ENCODE measurements at places on chromosomes 1 and 21. TPM values are rescaled to one million over a fixed set of nuclear protein-coding genes. Genes with fewer than 3 reads are reported as not detected.

GRCh38 chr1:26016953-26017545 is 4.5 kb upstream of the EXTL1 start:
- H3K27ac ChIP-seq = no peak overlapping the region
- no peaks in the 10 kb centered on the region for H3K27me3 ChIP-seq
- no peak overlapping the region for H3K4me3 ChIP-seq

DNA sequence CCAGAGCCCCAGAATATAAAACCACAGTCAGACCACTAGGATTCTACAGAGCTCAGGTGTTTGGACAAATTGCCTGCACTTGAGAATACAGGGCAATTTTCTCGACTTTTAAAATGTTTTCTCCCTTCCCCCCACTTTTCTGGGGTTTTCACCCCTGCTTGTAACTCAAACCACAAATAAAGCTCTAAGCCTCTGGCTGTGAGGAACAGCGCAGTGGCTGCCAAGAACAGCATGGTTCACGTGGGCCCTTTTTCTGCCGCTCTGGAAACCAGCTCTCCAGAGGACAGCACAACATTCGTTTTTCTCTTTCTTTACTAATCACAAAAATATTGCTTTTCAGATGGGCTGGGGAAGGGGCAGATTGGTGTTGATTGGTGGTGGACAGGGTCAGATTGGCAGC is 102.2 kb upstream of the JUN start:
- H3K4me3 ChIP-seq = no peak overlapping the region
- no peaks in the 10 kb centered on the region for H3K27me3 ChIP-seq
- peak overlapping the region; percentile 74 for H3K27ac ChIP-seq
- peaks cover 66% of the 10 kb centered on the region for H3K4me1 ChIP-seq

GRCh38 chr1:31760471-31761470 is 3.4 kb downstream of the ADGRB2 start:
- no peak for DNase-seq
- peak overlapping the region; percentile 10 for H3K27ac ChIP-seq
- peak overlapping the region; percentile 52 for H3K4me3 ChIP-seq
- H3K27me3 ChIP-seq = no peaks in the 10 kb centered on the region

DNA sequence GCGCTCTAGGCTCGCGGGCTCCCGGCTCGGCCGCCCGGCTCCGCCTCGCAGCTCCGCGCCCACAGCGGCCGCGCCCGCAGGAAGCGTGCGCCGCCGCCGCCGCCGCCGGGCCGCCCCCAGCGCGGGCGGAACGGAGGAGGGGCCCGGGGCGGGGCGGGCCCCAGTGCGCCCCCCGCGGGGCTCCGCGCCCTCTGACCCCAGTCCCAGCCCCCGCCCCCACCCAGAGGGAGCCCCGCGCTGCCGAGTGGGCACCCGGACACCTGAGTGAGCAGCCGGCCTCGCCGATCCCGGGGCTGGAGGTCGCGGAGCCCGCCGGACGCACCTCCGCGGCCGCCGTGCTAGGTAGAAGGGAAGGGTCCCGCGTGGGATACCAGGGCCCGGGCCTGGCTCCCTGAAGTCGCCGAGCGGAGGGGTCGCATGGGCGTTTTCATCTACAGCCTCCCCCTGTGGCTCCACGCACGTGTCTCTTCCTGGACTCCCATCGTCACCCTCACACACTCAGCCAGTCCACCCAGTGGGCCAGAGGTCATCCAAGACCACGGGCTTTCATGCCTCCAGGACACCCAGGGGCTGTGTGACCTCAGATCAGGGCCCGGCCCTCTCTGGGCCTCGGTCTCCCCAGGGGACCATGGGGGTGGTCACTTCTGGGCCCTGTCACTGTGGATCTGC is at the start of gene SDC3:
Gene SDC3, minus strand, starts transcription at position 63 of the 669 bp plus-strand sequence. CDS start 172 bp downstream, outside the sequence.
- no peaks in the 10 kb centered on the region for H3K36me3 ChIP-seq
- H3K4me3 ChIP-seq = peak within 1 kb of the TSS; percentile 72
- H3K27ac ChIP-seq = peak within 1 kb of the TSS; percentile 70
- no peaks in the 10 kb centered on the region for H3K27me3 ChIP-seq

DNA sequence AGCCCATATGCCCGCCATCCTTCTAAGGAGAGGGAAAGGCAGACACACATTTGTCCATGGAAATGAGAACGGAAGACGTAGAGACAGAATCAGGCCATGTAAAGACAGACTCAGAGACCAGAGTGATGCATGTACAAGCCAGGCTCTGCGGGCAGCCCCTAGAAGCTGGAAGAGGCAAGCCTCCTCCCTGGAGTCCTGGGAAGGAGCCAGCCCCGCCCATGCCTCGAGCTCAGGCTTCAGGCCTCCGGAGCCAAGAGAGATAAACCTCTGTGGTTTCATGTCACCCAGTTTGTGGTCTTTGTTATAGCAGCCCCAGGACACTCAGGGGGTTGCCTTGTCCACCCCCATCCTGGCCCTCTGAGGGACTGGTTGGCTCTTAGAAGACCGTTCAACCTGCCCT is 11.6 kb downstream of the PDE9A start:
- no peaks in the 10 kb centered on the region for H3K27me3 ChIP-seq
- no peaks in the 10 kb centered on the region for H3K36me3 ChIP-seq

GRCh38 chr1:40064797-40065499 is 24.4 kb downstream of the CAP1 start:
- H3K27me3 ChIP-seq = no peaks in the 10 kb centered on the region
- H3K4me1 ChIP-seq = peaks cover 8% of the 10 kb centered on the region
- no peak overlapping the region for H3K27ac ChIP-seq
- H3K36me3 ChIP-seq = peaks cover 100% of the 10 kb centered on the region
- no peak for DNase-seq

- H3K27me3 ChIP-seq = no peaks in the 10 kb centered on the region
- no peak for DNase-seq
- peak overlapping the region; percentile 92 for H3K27ac ChIP-seq
- H3K36me3 ChIP-seq = no peaks in the 10 kb centered on the region
- H3K4me3 ChIP-seq = peak overlapping the region; percentile 58
Measured at GRCh38 chr1:205210756-205211168, 740 bp downstream of the DSTYK start.

DNA sequence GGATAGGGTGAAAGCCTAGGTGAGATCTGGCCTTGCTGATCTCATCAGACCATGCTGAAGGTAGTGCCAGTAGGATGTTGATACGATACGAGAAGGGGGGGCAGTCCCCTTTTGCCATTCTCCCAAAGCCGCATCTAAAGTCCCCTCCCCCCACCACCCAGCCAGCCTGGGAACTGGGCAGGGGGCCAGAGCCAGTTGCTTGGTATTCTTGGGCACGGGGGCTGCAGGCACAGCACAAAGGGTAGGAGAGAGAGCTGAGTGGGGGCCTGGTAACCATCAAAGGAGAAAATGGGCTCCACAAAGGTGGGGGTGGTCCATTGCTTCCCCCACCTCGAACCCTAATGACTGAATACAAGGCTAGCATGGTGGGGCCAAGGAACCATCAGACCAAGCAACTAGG is 5.4 kb downstream of the PEA15 start:
- H3K4me3 ChIP-seq = no peak overlapping the region
- DNase-seq = no peak
- no peaks in the 10 kb centered on the region for H3K36me3 ChIP-seq
- H3K27me3 ChIP-seq = no peaks in the 10 kb centered on the region
- H3K27ac ChIP-seq = no peak overlapping the region
- H3K4me1 ChIP-seq = peaks cover 55% of the 10 kb centered on the region

DNA sequence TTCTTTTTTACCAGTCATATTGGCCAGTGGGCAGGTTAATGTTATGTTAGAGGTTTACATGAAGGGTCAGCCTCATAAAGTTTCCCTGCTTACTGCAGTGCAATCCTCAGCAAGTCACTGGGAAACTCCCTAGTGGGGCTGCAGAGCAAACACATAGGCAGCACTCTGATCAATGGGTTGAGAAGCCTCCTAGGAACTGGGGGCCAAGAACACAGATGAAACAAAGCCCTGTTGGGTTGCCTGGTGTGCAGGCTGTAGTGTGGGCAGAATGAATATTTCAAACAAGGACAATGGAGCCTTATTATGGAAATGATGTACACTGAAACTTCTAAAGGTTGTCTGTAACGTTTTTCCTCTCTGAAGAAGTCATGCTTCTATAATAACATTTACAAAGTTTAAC is 431.6 kb upstream of the PTBP2 start:
- H3K4me3 ChIP-seq = no peak overlapping the region
- H3K27ac ChIP-seq = no peak overlapping the region

DNA sequence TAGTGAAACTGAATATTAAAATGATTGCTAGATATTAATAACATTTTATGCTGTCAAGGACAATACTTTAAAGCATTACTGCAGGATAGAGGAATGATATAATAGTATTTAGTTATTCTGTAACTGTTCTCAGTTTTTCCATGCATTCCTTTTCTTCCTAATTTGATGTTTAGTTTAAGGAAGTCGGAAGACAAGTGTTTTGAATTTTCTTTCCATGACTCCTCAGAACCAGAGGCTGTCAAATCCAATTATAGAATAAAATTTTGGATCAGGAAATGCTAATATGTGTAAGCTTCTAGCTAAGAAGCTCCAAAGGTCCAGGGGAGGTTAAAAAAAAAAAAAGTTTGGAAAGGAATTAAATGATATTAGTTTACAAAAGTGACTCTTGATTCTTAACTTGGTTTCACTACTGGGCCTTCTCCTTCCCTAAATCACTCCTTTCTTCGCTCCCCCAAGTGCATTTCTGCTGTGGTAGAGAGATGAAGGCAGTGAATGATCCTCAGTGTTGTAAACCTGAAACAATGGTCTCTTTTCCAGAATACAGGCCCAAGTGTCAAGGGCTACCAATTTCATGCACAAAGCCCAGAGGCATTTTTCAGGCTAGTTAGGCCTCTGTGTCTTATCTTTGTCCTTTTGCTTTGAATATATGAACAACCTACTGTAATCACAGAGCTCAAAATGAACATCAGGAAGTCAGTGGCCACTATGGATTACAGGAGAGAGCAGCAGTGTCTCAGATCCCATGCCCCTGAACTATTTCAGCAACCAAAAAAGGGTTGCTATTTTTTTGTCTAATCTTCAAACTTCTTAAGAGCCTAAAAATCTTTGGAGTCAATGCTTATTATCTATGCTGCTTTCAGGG is 6.2 kb downstream of the ADSS2 start:
- peaks cover 51% of the 10 kb centered on the region for H3K4me1 ChIP-seq
- no peak for DNase-seq
- peak overlapping the region; percentile 46 for H3K27ac ChIP-seq
- no peaks in the 10 kb centered on the region for H3K36me3 ChIP-seq
- H3K4me3 ChIP-seq = no peak overlapping the region
- no peaks in the 10 kb centered on the region for H3K27me3 ChIP-seq

DNA sequence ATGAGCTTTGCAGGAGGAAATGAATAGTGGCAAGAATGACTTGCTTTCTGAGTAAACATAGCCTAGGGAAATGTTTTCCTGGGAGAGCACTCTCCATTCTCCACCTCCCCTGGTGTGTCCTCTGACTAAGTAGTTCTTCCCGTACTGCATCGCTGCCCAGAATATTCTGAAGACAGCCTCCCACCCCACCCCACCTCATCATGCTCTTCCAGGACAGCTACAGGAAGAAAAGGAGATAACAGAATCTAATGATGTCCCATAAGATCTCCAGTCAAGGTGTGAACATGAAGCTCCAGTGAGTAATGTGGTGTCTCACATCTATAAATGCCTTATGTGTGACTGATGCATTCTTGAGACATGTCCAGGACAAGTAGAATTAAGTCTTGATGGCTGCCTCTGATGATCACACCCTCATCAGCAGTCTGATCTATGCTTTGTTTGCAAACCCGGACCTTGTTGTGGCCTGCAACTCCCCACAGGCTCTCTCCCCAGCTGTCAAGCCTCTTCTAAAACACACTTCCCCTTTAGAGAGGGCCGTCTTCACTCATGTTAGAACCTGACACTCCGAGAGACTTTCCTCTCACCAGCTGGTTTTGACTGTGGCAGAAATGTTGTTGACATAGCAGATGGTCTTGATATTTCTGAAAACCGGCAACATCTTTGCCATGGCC is 183.0 kb downstream of the CYYR1 start:
- no peaks in the 10 kb centered on the region for H3K36me3 ChIP-seq
- no peaks in the 10 kb centered on the region for H3K27me3 ChIP-seq
- H3K27ac ChIP-seq = no peak overlapping the region
- no peaks in the 10 kb centered on the region for H3K4me1 ChIP-seq
- no peak overlapping the region for H3K4me3 ChIP-seq
- no peak for DNase-seq

DNA sequence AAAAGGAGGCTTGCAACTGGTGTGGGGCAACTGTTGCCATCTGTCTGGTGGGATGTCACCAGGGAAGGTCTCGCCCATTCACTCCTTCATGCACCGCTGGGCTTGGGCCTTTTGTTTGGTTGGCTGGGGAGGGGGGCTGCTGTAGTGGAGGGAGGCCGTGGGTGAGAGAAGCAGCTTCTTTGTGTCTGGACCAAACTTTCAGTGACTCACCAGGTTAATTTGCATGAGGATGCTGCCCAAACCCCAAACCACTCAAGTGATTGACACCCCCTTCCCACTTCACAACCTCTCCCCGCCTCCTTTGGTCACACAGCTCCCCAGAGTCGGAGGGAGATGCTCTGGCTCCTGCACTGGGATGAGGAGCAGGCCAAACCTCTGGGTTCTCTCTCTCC is 19.7 kb downstream of the BTG2 start:
- no peaks in the 10 kb centered on the region for H3K36me3 ChIP-seq
- no peak for DNase-seq
- H3K4me1 ChIP-seq = peaks cover 75% of the 10 kb centered on the region
- peak overlapping the region; percentile 69 for H3K27ac ChIP-seq
- H3K27me3 ChIP-seq = no peaks in the 10 kb centered on the region

DNA sequence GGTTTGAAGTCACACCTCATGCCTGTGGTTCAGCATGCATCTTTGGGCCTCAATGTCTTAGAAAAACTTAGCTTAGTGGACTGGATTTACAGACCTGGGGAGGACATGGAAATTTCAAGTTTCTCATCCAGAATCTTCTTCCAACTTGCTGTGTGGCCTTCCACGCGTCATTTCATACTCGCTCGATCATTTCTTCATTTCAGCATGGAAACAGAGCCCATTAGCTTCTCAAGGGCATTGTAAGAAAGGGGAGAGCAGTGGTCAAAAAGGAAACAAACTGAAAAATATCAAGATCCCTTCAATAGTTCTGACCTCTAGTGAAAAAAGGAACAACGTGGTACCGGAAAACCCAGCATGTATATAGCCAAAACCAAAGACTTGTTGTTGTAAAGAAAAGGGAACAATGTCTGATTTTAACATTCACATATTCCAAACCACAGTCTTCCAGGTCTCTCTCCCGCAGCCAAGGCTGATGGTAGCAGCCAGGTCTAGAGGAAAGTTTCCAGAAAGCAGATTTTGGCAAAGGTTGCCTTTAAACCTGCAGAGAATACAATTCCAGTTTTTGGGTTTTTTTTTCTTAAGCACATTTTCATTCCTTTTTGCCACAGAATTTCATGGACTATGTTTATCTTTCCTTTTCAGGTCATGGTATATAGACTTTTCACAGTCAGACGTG is 97.0 kb upstream of the CDC42BPA start:
- H3K4me1 ChIP-seq = no peaks in the 10 kb centered on the region
- no peak for DNase-seq
- H3K4me3 ChIP-seq = no peak overlapping the region
- no peaks in the 10 kb centered on the region for H3K27me3 ChIP-seq
- H3K27ac ChIP-seq = no peak overlapping the region

Gene ST6GALNAC3
- total RNA-seq = 21.1 TPM

Gene RGS8
- total RNA-seq = not detected

Gene CELA2A
- not detected for total RNA-seq

Gene KRTCAP2
- 117 TPM for total RNA-seq

Gene KCNK1
- total RNA-seq = 11.3 TPM

Gene ZBTB18
- 8.8 TPM for total RNA-seq

Gene WDR64
- total RNA-seq = not detected

Data from vagina (tissue), 2 donors.